ENCODE measurements at places on chromosomes 1 and 21. TPM values are rescaled to one million over a fixed set of nuclear protein-coding genes. Genes with fewer than 3 reads are reported as not detected.

Gene MATN1
- total RNA-seq: not detected

Gene CYP4X1
- not detected for total RNA-seq

Gene ZSWIM5
- total RNA-seq: 3.3 TPM

Gene SPTA1
- total RNA-seq: not detected

Gene CFAP126
- not detected for total RNA-seq

Gene CACNA1S
- not detected for total RNA-seq

Gene OR2T2
- not detected for total RNA-seq

Gene EDN2
- 2.2 TPM for total RNA-seq

Gene FOXD2
- total RNA-seq: 3.3 TPM

Gene DCST2
- total RNA-seq: 0.31 TPM

Gene RAB3B
- 3.0 TPM for total RNA-seq

Gene GNG12
- 2.6 TPM for total RNA-seq

Gene UBL4B
- not detected for total RNA-seq

Gene OR14K1
- total RNA-seq: not detected

Gene IFNLR1
- 0.62 TPM for total RNA-seq

Gene CAPN9
- total RNA-seq: not detected

Gene AVPR1B
- total RNA-seq: not detected

Gene SMIM12
- total RNA-seq: 72.1 TPM

Gene ACTN2
- total RNA-seq: not detected

Gene RNF115
- 8.6 TPM for total RNA-seq

Gene CELA3B
- not detected for total RNA-seq

Gene RHD
- not detected for total RNA-seq

Gene MAD2L2
- total RNA-seq: 144 TPM

Gene ZNF695
- total RNA-seq: 38.0 TPM

Gene SLC44A5
- total RNA-seq: not detected

Gene FCAMR
- not detected for total RNA-seq

Gene RPE65
- total RNA-seq: not detected

Gene LAPTM5
- total RNA-seq: not detected

Gene MARK1
- 4.0 TPM for total RNA-seq

Gene PDXK
- 88.2 TPM for total RNA-seq

Data from G401 (cell line).